CD4-positive, alpha-beta T cell treated with Interleukin-17A for 4 hours (primary cell): ENCODE measurements at places on chromosomes 1 and 21.

DNA sequence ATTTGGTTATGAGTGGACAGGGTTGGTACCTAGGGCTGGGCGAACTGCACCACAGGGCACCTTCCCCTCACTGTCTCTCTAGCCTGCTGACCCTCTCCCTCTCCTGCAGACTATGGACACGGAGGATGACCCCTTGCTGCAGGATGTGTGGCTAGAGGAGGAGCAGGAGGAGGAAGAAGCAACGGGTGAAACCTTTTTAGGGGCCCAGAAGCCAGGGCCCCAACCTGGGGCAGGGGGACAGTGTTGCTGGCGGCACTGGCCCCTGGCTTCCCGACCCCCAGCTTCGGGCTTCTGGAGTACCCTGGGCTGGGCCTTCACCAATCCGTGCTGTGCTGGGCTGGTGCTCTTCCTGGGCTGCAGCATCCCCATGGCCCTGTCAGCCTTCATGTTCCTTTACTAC is 21.9 kb downstream of the DISP3 start:
- no peak for DNase-seq

DNA sequence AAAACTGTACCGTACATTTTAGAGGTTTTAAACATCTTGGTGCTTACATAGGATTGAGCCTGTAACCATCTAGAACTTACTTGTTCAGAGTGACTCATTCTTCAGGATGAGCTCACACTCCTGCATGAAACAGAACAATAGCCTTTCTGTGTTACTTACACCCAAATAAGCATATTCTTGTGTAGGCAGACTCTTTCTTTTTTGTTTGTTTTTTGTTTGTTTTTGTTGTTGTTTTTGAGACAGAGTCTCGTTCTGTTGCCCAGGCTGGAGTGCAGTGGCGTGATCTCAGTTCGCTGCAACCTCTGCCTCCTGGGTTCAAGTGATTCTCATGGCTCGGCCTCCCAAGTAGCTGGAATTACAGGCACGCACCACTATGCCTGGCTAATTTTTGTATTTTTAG is 3.8 kb upstream of the CA6 start:
- DNase-seq, result no peak

GRCh38 chr1:217482356-217483102 is 148.4 kb downstream of the GPATCH2 start:
- peak; percentile 14 for DNase-seq

GRCh38 chr21:36055551-36055950 is 4.8 kb downstream of the SETD4 start:
- DNase-seq, result no peak

DNA sequence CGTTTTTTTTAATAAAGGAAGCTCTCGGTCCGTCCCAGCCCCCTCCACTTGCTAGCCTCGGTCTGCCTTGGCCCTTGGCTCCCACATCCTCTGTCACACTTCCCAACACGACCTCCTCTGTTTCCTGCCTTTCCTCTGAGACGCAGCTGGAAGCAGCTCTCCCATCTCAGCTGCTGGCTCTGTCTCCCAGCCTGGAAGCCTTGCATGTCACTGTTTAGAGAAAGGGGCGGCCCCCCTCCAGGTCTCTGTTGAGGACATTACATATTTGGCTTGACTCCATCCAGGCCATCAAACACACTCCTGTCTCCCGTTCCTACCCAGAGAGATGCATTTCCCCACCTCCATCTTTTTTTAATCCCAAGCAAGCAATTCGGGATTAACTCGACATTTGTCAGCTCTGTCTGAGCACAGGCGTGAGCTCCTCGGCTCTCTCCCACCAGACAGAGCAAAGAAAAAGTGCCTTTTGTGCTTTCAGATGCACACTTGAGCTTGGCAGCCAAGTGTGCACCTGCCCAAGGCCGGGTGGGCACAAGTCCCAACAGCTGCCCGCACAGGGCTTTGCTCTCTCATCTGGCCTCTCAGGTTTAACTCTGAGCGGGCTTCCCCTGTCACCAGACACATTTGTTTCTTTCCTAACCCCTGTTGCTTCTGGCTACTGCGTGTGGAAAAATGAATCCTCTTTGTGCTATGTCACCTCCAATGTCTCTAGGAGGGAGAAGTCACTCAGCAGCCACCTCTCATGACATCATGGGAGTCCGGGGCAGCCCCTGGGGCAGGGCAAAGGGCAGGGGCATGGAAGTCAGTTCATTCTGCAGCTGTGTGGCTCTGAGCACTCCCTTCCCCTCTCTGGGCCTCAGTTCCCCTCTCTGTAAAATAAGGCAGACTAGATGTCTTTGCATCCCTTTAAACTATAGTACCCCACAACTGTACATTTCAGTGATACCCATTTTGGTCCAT is 108.3 kb downstream of the KCND3 start:
- no peak for DNase-seq
